ENCODE measurements at places on chromosomes 4 and X.

DNA sequence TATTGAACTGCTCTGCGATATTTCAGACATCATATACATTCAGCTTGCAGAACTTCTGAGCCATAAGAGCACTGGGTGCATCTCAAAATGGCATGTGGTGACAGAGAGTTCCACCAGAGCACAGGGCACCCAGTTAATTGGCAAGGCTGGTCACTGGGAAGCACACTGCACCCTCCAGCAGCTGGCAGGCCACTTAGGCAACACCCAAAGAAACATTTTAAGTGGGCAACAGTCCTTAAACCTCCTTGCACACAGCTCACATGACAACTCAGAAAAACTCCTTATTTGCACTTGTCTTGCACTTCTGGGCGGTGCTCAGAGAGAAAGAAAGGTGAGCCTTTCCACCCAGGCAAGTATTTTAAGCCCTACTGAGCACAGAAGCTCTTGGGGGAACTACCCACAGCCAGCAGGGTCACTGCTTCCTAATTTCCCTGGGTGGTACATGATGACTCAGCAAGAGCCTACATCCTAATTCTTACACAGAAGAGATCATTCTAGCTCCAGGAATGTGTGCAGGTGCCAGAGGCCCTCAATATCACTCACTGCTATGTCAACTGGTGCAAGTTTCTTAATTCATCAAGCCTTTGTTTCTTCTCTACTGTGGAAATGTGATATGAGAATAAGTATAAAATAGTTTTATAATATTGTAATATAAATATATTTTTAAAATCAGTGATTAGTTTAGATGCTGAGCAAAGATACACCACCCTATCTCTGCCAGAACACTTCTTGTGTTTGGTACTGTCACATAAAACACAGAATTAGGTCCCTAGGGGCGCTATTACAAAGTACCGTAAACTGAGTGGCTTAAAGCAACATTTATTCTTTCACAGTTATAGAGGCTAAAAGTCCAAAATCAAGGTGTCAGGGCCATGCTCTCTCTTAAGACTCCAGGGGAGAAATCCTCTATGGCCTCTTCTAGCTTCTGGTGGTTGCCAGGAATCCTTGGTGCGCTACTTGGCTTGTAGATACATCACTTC is 155.1 kb upstream of the PPARGC1A start:
- no peak for DNase-seq

GRCh38 chr4:38762560-38762959 is 20.2 kb downstream of the TLR10 start:
- no peak for DNase-seq

DNA sequence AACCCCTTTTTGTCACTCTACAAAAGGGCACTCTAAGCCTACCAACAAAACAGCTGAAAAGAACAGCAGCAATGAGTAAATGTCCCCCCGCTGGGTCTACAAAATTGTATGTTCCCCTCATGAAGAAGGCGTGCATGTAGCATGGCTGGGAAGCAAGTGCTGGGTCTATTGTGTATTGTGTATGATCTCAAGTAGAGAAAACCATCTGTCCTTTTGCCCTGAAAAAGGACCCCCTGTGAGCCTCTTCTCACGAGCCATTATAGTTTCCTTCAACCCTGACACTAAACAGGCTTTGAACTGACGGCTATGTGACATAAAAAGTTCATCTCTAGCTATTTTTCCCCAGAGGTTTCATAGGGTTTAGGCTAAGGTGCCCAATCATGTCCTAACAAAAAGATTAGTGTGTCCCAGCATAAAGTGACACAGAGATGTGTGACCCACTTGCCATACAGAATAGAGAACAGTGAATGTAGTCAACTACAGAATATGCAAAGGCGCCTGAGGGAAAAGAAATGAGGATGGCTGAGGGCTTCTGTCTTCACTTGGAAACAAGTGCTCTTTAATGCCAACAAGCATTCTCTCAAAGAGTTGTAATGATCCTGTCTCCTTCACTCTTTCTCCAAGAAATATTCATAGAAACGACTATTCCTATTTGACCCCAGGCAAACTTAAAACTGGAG is 27.3 kb downstream of the COL25A1 start:
- DNase-seq, result no peak

- DNase-seq, result peak; percentile 92
These were observed 46.4 kb downstream of the PRPS1 start for GRCh38 chrX:107674480-107675364.

DNA sequence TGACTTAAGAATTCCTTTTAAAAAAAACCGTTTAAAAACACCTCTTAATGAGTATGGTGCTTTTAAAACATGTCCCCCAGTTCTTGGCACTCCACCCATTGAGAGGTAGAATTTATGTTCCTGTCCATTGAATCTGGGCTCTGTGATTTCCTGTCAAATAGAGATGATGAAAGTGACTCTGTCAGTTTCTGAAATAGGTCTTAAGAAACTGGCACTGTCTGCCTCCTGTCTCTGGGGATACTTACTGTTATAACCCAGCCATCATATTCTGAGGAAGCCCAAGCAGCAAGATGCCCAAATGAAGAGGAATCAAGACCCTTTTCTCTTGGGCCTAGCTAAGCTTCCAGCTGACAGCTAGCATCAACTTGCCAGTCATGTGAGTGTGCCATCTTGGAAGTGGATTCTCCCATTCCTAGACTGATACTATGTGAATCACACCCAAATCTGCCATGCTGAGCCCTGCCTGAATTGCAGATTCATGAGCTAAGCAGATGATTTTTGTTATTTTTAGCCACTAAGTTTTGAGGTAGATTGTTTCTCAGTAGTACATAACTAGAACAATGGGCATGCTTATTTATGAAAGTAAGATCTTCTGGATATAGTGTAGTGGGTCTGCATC is 22.8 kb downstream of the C4orf54 start:
- no peak for DNase-seq

DNA sequence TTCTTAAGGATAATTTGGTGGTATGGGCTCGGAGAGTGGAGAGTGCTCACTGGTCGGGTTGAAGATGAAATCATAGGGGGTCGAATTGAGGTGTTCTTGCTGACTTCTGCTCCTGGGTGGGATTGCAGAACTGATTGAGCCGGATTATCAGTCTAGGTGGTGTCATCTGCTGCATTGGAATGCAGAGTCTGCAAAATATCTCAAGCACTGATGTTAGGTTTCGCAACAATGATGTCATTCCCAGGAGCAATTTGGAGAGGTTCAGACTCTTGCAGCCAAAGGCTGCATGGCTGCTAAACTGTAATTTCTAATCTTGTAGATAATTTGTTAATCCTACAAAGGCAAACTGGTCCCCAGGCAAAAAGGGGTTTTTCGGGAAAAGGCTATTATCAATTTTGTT is 67.7 kb downstream of the RHOH start:
- DNase-seq, result peak; percentile 82

GRCh38 chr4:1232661-1233621 is 16.0 kb downstream of the CTBP1 start:
- DNase-seq, result peak; percentile 87

GRCh38 chr4:78779280-78779679 is 3.1 kb downstream of the BMP2K start:
- no peak for DNase-seq

- peak; percentile 45 for DNase-seq
These were observed 2.6 kb downstream of the GIMD1 start for GRCh38 chr4:106366026-106366425.

DNA sequence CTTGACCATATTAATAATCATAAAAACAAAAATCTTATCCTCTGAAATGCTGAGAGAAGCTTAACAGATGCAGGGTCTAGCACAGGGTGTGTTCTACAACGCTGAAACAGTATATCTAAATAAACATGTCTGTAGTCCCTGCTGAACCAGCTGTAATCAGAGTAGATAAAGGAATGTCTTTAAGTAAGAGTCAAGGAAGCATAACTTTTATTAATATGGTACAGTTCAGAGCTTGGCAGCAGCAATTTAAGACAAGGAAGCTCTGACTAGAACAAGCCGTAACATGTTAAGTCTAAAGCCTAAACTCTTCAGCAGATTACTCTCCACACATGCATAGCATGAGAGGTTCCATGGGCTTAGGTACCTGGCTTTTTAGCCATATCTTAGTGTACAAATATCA is 36.1 kb downstream of the NFKB1 start:
- DNase-seq, result no peak

- no peak for DNase-seq
These were observed 203.6 kb downstream of the ARHGEF9 start for GRCh38 chrX:63581398-63581797.

DNA sequence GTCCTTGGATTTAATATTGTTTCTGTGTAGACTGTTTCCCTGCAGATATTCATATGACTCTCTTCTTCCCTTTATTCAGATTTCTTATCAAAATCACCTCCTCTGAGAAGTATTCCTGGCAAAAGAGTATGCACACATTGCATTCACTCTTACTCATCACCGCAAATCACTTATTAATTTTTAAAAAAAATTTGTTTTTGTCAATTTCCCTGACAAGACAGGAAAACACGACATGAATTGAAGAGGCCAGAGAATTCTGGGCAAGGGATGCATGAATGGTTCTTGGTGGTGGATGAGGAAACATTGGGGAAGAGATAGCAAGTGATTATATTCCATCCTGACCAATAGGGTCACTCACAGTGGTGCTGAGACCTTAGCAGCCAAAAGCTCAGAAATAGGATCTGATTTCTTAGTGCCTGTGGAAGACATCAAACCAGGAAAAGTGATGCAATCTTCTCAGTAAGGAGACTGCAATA is 522.5 kb upstream of the AGA start:
- DNase-seq, result peak; percentile 3

- peak; percentile 14 for DNase-seq
These were observed 1.3 kb upstream of the PDHA1 start for GRCh38 chrX:19342331-19342906.

- no peak for DNase-seq
These were observed 292.2 kb downstream of the FBXO8 start for GRCh38 chr4:173991316-173991715.

DNA sequence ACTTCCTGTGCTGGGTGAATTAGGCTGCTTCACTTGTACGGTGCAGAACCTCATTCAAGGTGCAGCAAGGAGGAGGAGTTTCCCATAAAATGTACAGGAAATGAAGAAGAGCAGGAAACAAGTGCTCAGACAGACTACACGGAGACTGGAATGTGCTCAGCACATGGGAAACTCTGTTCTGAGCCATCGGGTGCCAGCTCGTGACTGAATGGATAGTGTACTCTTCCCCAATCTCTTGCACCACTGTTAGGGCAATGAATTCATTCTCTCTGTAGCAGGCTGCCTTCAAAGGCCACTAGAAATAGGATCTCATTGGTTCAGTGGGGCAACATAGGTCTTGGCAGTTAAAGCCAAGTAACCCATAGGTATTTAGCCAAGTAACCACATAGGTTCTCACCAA is 200.0 kb upstream of the LDB2 start:
- no peak for DNase-seq

GRCh38 chrX:42943051-42943974 is 165.3 kb upstream of the PPP1R2C start:
- no peak for DNase-seq

GRCh38 chr4:111798840-111799239 is 346.4 kb upstream of the FAM241A start:
- no peak for DNase-seq

DNA sequence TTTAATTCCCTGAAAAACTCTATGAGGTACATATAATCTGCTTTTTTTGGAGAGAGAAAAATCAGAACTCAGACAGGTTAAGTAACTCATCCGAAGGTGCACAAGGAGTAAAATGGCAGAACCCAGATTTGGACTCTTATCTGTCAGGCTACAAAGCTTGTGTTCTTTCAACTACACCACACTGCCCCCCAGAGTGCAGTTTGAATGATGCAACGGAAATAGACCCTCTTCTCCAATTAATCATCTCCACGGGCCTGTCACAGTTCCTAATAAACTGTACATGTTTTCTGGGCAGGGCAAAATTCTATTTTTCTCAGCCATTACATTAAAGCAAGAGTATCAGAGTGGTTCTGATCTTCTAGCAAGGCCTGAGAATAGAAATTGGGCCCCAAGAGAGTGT is 35.3 kb upstream of the DCX start:
- no peak for DNase-seq

GRCh38 chrX:71215338-71215912 is 7.6 kb upstream of the GJB1 start:
- DNase-seq, result no peak

DNA sequence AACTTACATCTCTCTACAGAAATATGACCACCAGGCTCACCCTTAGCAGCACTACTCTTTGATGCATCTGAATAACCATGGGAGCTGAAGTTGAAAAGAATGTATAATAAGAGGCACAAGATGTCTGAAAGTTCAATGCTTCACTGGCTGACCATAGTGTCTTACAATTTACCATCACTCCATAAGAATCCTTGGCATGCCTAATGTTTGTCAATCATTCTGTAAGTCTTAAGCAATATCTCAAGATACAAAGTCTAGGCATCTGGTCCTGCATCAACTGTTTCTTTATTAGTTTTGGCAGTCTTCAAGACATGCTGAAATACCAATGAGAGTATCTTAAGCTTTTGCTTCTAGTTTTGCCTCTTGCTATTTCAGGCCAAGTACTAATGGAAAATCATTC is 755.5 kb downstream of the STIM2 start:
- DNase-seq, result no peak

DNA sequence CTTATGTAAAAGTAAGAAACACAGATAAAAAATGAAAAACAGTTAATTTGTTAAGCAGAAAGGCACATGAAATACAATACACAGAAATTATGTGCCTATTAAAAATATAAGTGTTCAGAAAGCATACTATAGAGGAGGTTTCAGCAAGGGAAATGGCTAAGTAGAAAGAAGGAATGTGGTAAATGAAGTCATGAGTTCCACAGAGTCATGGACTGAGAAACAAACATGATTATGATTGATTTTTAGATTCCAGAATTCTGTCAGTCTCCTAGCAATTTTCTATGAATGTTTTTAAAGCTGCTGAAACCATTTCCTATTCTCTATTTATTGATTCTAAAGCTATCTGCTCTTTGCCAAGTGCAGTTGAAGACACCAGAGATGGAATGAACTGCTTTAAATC is 1398.4 kb downstream of the ARAP2 start:
- DNase-seq, result no peak

DNA sequence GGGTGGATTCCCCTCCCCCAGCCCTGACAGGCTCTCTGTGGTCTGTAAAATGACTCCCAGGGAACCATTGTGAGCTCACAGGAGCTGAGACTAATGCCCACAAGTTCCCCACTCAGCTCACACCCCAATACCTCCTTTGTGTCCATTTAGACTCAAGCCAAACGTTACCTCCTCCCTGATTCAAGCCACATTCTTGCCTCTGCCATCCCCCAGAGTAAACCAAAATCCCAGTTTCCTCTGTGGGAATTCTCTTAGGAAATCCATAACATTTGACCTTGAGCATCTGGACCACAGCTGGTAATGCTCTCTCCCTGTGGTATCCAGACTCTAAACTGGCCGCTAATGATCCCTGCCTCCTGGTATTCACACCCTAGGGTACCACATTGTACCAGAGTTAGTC is 26.3 kb upstream of the KDM5C start:
- DNase-seq, result no peak

- peak; percentile 26 for DNase-seq
These were observed 635.0 kb upstream of the TENM3 start for GRCh38 chr4:181608181-181608580.

DNA sequence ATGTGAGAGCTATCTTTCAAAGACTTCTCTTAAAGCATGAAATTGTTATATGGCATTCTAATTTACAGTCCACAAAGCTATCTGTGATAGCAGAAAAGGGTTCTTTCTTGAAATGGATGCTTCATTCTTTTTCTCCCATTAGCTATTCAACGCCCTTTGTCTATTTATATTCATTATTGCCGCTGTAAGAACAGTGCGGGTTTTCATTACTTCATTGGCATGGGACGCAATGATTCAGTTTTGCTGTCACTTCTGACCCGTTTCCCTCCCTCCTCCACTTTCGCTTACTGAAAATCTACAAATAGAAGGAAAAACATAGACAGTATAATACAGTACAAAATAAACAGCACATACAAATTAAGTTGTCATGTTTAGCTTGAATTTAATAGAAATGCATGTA is 394.6 kb downstream of the PCDH7 start:
- DNase-seq, result no peak
